ENCODE measurements at places on chromosomes 7 and 10.

- no peak for DNase-seq
These were observed 23.4 kb downstream of the FAM107B start for GRCh38 chr10:14751014-14751896.

- no peak for DNase-seq
These were observed 80.6 kb upstream of the NAMPT start for GRCh38 chr7:106365252-106366005.

DNA sequence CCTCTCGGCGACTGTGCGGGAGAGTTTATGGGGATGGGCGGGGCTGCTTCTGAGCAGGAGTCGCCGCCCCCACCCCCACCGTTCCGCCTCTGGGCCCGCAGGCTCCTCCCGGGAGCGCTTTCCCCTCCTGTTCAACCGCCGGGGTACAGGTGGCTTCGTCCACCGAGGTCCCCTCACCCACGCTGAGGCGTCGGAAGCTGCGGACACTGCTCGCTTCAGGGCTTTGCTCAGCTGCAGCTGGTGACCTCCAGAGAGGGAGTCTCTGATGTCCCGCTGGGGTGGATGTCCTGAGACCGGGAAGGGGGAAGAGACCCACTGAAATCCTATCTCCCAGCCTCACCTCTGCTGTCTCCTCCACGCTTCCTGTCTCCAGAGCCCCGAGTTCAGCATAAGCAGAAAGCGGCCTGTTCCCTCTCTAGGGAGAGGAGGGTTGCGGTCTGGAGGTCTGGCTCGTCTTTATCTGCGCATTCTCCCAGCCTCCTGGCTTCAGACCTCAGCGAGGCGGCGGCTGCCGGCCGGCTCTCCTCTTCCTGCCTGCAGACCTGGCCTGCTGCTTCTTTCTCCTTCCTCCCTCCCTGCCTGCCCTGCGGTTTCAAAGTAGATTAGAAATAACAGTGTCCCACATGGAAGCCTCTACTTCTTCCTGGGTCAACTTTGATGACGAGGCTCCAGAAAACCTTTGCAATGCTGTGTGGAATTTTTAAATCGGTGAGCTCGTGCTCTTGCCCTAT lies 1.8 kb downstream of the CYP2E1 start:
- DNase-seq, result peak; percentile 80

DNA sequence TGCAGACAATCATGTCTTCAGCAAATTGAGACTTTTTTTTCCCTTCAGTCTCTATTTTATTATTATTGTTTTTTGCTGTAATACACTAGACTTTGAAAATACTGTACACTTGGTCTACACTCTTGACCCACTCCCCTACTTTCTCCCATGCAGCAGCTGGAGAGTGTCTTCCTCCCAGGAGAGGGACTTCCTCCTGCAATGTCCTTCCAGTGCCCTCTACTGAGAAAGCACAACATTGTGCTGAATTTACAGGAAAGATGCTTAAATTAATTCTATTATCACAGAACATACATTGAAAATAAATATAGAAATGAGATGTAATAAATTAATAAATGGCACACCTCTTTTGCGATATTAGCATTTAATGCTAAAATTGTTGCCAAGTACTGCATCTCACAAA lies 411.3 kb downstream of the CCSER2 start:
- DNase-seq, result no peak

DNA sequence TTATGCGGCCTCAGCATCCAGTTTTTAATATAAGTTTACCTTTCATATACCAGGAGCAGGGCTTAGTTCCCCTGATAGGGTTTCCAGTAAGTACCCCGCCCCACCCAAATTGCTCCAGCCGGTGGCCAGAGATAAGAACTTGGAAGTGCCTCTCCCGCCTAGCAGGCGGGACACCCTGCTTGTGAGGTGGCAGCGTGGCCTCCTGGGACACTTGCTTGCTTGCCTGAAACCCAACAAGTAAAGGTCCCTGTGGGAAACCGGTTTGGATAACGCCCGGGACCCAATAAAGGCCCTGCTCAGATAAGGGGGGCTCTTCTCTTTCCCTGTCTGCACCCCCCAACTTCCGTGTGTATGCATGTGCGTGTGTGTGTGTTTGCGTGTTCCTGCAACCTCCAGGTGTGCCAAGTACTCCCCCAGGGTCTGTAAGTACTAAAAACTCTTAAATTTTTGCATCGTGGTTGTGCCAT lies 154.3 kb downstream of the ARHGAP21 start:
- no peak for DNase-seq

- no peak for DNase-seq
These were observed 39.1 kb downstream of the TASOR2 start for GRCh38 chr10:5723692-5724091.

DNA sequence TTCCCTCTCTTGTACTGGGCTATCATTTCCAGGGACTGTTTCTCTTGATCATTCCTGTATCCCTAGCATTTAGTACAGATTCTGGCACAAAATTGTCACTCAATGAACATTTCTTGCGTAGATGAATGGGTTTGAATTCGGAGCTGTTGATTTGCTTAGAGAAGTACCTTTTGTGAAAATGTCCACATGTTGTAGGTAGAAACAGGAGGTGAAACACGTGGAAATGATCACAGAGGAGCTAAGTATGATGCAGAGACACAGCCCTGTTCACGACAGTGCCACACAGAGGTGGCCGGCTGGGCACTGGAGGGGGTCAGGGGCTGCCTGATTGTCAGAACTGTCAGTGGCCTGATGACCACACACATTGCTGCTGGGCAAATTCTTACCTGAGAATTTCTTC lies 196.1 kb upstream of the PRKCQ start:
- no peak for DNase-seq

DNA sequence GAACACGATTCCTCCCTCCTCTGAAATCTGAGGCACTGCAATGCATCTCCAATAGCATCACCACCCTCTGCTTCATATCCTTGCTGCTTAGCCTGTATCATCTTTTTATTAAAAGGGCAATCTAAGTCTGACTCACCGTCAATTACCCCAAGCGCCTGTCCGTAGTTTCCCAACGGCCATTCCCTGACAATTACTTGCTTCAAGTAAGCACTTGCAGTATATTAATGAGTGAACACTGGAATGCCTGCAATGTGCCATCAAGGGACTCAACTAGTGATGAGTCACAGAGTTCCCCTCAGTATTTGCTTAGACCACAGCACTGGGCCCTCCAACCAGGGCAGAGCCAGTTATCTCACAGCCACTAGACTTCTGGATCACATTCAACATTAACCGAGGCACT lies 19.5 kb upstream of the PPP1R3C start:
- DNase-seq, result peak; percentile 83
